ENCODE measurements at places on chromosomes 1 and 21. TPM values are rescaled to one million over a fixed set of nuclear protein-coding genes. Genes with fewer than 3 reads are reported as not detected.
A peak's percentile ranks its signal among the peaks of the same experiment; 100 is the strongest.

SLC35D1 gene
- total RNA-seq = 3.0 TPM

TRABD2B gene
- 4.4 TPM for total RNA-seq

FMO4 gene
- 2.6 TPM for total RNA-seq

HSD17B7 gene
- total RNA-seq = 27.3 TPM

DCST2 gene
- total RNA-seq = 1.5 TPM

DNA sequence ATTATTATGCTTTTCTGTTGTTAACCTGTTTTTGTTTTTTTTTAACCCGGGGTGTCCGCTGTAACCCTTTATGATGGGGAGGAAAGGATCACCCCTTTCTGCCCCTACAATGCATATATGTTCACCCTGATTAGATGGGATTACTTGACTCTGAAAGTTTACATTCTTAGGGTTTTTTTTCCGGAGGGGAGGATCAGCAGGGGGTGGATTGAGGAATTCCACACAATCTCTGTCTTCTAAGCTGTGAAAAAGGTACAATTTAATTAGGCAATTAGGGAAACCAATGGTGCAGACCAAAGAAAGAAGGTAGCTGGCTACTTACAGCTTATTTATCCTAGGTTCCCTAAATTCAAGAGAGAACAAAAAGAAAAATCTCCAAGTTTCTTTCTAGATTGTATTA, 58.3 kb downstream of the EDEM3 start:
- no peak for DNase-seq

DNA sequence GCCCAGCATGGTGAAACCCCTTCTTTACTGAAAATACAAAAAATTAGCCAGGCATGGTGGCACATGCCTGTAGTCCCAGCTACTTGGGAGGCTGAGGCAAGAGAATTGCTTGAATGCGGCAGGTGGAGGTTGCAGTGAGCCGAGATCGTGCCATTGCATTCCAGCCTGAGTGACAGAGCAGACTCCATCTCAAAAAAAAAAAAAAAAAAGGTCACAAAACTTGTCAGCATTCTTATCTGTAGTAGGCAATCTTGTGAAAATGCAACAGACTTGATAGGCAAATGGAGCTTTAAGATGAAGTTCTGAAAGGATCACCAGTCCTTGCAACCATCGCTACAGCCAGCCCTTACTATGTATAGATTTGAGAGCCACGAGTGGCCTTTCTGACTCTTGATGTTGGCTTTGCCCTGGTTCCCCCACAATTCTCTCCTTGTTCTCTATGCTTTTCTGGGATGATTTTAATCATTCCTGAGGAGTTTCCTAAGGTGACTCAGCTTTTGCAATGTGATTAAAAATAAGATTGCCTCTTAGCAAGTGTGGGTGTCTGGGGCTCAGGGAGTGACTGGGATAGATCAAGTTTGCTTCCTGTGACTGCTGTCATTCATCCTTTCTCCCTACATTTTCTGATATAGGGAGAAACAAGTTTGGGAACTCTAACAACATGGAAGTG, 7.1 kb upstream of the MAP1LC3C start:
- no peak for DNase-seq

DNA sequence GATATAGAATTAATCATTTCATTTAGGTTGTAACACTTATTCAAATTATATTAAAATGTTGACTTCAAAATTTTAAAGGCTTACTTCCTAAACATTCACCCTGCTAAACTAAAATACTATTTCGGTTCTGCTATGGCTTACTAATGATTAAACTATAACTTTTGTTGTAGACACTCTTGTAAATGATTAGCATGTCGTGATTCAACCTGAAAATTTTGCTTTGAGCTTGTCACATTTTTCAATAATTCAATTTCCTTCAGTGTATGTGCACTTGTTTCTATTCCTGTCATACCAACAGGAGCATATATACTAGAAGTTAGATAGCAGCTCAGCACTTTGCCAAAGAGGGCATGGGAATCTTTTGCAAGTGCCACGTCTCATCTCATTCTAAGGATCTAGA, 1018.8 kb downstream of the AMY1C start:
- no peak for DNase-seq

- DNase-seq = no peak
These were observed 124.7 kb downstream of the PCBP3 start for GRCh38 chr21:45768011-45768739.

DNA sequence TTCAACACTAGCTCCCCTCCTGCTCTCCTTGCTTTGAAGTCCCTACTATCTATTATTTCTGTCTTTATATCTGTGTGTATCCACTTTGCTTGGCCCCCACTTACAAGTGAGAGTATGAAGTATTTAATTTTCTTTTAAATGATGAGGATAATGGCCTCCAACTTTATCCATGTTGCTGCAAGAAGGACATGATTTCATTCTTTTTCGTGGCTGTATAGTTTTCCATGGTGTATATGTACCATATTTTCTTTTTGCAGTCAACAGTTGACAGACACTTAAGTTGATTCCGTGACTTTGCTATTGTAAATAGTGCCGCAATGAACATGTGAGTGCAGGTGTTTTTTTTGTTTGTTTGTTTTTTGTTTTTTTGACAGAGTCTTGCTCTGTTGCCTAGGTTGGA, 365.6 kb downstream of the ZP4 start:
- DNase-seq = no peak

- no peak for DNase-seq
These were observed at the start of gene SLAMF8 for GRCh38 chr1:159826441-159827101. SLAMF8 (plus strand) TSS chr1:159826873; CDS start chr1:159826899, 26 bp downstream.

DNA sequence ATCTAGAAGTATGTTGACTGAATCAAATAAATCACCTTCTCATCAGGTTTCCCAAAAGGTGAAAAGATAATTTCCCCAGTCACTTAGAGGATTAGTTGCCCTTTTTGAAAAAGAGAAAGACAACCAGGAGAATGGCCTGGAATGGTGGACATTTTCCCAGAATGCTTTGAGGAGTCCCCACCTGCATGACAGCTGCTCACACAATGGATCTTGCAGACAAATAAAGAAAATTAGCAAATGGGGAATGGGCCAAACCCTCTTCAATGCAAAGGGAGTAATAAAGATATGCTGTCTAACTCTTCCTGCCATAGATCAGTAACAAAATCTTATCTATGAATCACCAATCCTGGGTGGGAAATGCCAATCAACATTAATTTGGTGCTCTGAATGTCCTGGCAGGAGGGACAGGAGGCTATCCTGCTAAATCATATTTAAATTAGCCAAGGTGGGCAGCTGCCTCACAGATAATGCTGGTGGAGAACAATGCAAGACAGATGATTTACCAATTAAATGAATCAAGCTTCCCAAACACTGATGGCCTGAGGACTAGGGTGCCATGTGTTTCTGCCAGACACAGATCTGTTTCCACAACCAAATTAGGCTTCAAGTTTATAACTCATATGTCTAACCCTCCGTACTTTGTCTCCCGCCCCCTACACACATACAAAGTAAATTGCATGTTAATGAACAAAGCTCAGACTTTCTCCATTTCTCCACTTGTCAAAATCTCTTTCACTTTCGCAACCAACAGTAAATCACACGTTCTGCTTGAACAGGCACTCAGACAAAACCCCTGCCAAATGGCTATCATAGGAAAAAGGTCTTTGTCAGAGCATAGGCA, 488.0 kb upstream of the PLXNA2 start:
- DNase-seq = no peak

DNA sequence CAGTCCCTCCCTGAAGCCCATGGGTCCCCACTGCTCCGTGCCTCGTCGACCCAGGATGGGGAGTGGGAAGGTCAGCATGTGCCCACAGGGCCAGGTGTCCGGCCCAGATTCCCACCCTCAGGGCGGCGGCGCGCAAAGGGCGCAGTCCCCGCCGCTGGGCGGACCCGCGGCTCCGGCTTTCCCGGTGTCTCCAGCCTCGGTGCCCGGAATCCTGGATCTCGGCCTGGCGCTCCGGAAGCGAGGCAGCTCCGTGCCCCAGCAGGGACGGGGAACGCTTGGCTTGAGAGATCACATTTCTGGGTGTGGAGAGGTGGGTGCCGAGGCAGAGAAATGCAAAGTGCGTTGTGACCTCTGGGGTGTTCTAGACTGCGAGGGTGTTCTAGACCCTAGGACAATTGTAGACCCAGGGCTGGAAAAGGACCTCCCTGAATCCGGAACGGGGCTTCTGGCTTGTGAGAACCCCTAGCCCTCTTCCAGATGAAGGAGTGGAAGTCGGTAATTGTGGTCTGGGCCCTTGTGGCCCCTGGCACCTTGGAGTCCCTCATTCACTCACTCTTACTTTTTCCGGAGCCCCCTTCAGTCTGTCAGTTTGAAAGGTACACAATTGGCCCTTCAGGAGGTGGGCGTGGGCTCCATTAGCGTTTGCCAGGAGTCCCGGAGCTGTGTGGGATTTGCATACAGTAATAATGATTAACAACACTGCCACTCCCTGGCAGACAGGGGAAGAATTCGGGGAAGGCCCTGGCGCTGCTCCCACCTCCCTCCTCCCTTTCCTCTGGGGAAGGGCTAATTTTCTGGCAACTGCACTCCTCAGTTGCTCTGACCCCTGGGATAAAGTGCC, 1.6 kb upstream of the KCND3 start:
- DNase-seq = peak; percentile 76

DNA sequence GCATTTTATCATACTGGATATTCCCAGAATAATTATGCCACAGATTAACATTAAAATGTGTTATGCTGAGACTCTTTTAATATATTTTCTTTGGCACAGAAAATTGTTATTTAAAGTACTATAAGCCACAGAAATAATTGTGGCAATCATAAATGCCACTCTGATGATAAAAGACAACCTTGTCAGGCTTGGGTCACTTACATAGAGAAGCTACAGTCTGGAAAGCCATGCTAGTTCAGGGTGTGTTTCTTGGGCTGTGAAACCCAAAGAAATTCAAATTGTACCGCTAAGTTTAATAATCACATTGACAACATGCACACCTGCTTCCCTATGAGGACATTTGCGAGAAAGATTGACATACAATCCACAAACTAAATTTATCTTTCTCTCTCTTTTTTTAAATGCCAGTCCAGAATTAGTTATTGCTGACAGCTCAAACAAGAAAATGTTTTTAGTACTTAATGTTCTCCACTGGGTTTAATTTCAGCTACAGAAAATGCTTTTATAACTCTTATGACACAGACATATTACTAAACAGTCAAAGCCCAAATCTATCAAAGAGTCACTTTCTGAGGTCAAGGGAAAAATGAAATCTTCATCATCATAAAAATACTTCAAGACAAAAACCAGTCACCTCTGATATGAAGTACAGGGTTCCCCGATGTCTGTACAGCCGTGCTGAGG, 38.7 kb downstream of the TTC13 start:
- DNase-seq = no peak

DNA sequence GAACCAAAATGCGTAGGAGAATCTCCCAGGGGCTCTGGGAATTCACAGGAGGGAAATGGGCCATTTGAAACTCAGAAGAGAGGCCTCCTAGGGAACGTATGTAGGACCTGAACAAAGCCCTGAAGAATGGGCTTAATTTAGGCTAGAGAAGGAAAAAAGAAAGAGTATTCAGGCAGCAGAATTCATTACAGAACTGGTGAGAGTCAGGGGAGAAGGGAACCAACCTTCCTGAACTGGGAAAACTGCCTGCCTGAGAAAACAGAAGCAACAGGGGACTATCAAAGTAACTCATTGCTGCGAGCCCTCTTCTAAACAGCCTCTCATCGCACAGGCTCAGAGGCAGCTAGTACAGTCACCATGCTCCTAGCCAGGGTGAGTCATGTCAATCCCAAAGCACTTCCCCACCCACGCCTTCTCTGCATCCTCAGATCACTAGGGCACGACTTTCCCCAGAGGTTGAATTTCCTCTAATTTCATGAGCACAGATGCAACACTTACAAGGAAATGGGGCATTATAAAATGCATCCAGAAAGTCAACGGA, 98.1 kb downstream of the ADSS2 start:
- peak; percentile 63 for DNase-seq

DNA sequence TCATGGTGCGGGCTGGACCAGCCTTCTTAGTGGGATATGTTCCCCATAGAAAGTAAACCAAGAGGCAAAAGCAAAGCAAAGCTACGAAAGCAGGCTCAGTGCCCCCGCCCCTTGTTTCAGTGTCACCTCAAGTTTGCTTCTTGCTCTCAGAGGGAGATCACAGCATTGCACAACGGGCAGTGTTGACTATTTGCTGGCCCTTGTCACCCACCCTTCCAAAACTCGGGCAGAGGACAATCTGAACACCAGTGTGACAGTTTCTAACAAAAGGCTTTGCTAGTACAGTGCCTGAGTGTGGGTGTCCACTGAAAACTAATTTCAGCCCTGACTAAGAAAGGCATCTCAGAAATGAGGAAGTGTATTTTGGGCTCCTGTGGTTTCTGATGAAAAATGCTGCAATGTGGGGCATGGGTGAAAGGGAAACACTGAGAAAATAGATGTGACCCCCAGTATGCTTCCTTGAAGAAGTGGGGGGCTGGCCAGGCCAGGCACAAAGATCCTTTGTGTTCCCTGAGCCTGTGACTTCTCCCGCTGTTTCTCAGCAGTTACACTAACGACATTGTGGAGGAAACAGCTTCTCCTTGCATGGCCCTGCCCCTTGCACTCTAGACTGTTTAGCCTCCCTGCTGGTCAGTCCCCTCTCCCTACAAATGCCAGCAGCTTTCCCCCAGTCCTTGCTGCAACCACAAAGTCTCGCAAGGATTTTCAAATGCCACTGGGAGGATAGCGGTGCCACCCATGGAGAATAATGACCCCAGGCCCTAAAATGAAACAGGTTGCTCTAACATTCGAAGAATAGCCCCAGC, 33.3 kb upstream of the KCNE1 start:
- DNase-seq = peak; percentile 23

GRCh38 chr1:118188411-118188810, 3.4 kb upstream of the SPAG17 start:
- DNase-seq = no peak

- DNase-seq = no peak
These were observed 98.2 kb upstream of the ARTN start for GRCh38 chr1:43835082-43836021.

- peak; percentile 89 for DNase-seq
These were observed 32.6 kb downstream of the DNTTIP2 start for GRCh38 chr1:93846206-93846991.

GRCh38 chr1:113677250-113678158, 81.8 kb downstream of the PHTF1 start:
- peak; percentile 71 for DNase-seq
